ENCODE measurements at places on chromosomes 11 and 22.

DNA sequence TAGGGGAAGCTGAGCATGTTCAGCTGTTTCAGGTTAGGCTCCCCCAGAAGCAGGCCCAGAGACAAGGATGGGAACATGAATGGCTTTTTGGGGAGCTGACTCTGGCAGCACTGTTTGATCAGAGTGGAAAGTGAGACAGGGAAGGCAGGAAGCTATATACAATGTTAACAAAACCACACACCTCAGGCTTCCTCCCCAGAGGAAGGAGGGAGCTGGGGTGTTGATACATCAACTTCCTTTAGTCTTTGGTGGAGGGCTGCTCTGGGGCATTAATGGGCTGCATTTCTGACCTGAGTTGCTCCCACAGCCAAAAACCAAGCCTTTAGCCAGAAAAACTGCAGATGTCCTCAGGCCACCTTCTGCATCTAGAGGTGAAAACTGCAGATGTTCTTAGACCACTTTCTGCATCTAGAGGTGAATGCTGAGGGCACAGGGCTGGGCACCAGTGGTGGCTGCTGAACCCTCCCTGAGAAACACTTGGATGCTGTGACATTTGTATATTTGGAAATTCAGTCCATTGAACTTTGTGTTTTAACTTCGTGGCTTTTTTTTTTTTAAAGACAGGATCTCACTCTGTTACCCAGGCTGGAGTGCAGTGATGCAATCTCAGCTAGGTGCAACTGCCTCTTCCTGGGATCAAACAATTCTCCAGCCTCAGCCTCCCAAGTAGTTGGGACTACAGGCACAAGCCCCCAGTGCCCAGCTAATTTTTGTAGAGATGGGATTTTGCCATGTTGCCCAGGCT, 49.9 kb downstream of the KIAA1671 start:
- no peak for DNase-seq

GRCh38 chr11:126669416-126669815, 313.9 kb downstream of the ST3GAL4 start:
- DNase-seq = no peak

DNA sequence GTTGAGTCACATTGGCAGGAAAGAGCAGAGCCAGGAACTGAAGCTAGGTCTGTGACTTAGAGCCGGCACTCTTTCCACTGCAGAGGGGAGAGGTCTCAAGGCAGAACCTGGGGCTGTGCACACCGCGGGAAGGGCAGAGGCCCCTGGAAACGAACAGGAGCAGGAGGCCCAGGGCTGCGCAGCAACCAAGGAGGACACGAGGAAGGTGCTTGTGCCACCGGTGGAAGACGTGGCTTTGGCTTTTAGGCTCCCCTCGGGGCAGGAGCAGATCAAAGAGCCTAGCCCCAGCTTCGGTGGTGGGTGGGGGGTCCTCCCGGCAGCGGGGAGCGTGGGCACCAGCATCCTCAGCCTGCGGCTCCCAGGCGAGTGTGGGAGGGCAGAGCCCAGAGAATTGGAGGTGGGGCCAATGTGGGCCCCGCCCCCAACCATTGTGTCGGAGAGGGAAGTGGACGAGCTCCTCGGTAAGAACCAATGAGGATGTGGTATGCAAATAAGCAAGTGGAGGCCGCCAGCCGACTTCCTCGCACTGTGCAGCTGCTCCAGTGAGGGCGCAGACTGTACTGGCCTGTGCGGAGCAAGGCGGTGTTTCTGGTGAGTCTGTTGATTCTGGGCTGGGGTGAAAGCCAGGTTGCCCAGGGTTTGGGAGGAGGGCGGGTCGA, at the start of gene CCDC116:
TSS of gene CCDC116 (plus strand) at position 524 of the 659 bp plus-strand sequence. CDS start 422 bp downstream, outside the sequence.
- no peak for DNase-seq

- DNase-seq = no peak
These were observed 195 bp upstream of the CREB3L1 start for GRCh38 chr11:46277313-46277621.

DNA sequence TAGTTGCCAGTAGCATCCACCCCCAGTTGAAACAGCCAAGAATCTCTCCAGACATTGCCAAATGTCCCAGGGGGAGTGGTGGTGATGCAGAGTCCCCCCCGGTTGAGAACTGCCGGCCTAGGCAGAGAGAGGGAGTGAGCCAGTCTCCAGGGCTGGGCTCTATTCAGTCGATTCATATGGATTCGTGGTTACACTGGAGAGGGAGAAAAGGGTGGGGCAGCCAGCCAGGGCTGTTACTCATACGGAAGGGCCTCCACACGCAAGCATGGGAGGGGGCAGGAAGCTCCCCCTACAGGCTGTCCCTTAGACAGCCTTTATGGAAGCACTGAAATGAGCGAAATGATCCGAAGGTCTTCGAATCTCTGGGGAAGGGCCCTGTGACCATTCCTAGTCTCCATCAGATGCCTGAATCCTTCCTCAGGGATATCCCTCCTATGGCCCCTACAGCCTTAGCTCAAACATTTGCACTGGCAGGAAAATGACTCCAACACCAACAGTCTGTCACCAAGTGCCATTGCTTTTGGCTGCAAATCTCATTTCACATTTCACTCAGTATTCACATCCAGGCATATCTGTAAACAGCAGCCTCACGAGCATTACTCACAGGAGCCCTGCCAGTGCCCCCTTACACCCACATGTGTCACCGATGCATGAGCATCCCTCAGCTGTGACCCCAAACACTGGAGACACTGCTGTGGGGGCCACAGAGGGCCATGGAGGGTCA, 18.4 kb upstream of the TLCD5 start:
- peak; percentile 86 for DNase-seq

GRCh38 chr11:20310596-20311394, 52.7 kb upstream of the HTATIP2 start:
- DNase-seq = no peak

- DNase-seq = no peak
These were observed 63.2 kb downstream of the MTMR3 start for GRCh38 chr22:29946220-29946619.

DNA sequence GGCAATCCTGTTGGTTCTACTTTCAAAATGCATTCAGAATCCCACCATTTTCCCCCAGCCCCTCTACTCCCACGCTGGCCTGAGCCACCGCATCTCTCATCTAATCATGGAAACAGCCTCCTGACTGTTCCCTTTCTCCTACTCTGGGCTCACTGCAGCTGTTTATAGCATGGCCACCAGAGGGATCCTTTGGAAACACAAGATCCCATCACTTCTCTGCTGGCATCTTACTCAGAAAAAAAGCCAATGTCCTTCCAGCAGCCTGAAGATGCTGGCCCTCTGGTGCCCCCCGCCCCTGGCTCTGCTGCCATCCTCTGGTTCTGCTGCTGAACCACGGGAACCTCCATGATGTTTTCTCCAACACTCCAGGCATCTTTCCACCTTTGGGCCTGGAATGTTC, 11.1 kb downstream of the MS4A8 start:
- no peak for DNase-seq

- DNase-seq = no peak
These were observed 196.9 kb downstream of the ADAMTS15 start for GRCh38 chr11:130645164-130645842.

DNA sequence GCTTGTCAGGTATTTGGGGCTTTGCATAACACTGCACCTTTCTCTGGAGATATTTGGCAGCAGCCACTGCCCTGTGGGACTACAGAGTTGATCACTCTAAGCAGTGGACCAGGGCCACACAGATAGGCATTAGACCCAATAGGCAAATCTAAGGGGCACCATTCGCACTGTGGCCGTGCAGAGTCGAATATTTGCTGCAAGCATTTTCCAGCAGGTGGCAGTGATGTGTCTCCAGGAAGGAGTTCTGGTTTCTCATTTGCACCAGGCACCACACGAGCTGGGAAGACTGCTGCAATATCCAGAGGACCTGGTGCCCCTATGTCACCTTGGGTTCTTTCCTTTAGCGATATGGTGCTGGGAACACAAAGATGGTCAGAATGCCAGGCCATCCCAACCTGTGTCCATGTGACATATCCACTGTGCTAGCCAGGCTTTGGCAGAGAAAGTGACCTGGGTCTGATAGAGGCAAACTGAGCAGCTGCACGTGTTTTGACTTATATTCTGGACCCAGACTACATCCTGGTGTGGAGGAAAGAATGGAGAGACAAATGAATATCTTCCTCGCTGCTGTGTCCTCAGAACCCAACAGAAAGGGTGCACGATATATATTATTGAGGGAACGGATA, 318.7 kb downstream of the BUD13 start:
- no peak for DNase-seq

- DNase-seq = no peak
These were observed 1.7 kb upstream of the SORL1 start for GRCh38 chr11:121450401-121450800.

- no peak for DNase-seq
These were observed 21.3 kb downstream of the LAYN start for GRCh38 chr11:111561791-111562325.

DNA sequence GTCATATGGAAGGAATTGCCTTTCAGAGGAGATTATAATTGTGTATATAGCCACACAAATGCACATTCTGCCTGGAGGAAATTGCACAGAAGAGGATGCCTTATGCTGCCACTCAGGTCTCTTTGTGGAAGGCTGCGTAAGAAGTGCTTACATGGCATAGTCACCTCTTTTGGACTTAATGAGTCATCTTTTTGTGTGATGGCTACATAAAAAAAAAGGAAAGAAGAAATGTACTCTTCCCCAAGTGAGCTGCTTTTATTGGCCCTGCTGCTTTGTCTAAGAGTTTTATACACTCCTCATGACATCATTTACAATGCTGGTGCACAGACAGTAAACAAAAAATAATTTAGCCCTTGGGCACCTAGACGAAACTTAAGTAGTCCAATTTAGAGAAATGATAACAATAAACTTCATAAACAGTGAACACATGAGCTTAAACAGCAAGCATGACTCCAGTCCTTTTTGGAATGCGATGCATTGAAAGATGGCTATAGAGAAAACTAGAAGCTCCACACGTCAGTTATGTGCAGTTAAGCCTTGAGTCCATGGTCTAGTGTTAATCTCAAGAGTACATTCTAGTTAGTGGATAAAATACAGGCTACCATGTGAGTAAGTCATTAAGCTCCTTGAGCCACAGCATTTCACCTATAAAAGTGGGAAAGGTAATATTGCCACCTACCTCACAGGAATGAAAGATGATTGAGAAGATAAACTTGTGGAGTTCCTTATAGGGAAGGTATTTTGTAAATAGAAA, 12.0 kb downstream of the CSTPP1 start:
- DNase-seq = peak; percentile 76

DNA sequence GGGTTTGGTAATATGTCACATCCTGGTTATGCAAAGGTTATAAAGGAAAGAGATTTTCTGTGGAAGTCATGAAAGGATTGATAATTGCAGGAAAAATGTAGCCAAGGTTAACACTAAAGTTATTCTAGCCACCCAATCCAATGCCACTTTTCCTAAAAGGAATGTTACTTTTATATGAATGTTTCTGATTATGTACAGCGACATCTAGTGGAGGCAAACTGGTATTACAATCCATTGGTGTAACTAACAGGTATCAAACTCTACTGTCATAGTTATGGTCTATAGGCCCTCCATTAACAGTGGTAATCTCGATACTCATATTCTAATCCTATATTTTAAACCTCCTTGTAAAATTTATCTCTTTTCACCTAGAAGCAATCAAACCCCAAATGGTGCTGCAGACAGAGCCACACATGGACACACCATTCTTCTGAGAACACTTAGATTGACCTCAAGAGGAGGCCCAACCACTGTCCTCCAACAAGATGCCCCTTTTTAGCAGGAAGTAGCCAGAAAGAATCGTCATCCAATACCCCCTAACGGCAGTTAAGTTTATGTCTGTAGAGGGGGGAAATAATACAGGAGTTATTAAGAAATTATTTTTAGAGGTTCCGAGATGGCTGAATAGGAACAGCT, 74.9 kb upstream of the RAG2 start:
- DNase-seq = peak; percentile 3

- no peak for DNase-seq
These were observed 22.8 kb upstream of the SYT7 start for GRCh38 chr11:61603667-61604066.
